ENCODE measurements at places on chromosomes 2 and 18. TPM values are rescaled to one million over a fixed set of nuclear protein-coding genes. Genes with fewer than 3 reads are reported as not detected.

ZNF397 gene
- total RNA-seq = 16.7 TPM

TEKT4 gene
- total RNA-seq = not detected

UGT1A7 gene
- not detected for total RNA-seq

- H3K4me3 ChIP-seq = no peak overlapping the region
- no peak for DNase-seq
- H3K27ac ChIP-seq = no peak overlapping the region
- no peaks in the 10 kb centered on the region for H3K4me1 ChIP-seq
- no peaks in the 10 kb centered on the region for H3K27me3 ChIP-seq
Measured at GRCh38 chr2:85485815-85486214, 53.2 kb upstream of the MAT2A start.
